ENCODE measurements at places on chromosomes 3 and 15.

DNA sequence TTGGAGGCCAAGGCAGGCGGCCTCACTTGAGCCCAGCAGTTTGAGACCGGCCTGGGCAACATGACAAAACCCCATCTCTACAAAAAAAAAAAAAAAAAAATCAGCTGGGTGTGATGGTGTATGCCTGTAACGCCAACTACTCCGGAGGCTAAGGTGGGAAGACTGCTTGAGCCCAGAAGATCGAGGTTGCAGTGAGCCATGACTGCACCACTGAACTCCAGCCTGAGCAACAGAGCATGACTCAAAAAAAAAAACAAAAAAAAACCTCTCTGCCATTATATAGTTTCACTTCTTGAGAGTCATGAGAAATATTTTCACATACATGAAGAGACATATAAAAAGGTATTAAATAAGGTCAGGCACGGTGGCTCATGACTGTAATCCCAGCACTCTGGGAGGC lies 45.9 kb upstream of the CP start:
- no peak for DNase-seq

DNA sequence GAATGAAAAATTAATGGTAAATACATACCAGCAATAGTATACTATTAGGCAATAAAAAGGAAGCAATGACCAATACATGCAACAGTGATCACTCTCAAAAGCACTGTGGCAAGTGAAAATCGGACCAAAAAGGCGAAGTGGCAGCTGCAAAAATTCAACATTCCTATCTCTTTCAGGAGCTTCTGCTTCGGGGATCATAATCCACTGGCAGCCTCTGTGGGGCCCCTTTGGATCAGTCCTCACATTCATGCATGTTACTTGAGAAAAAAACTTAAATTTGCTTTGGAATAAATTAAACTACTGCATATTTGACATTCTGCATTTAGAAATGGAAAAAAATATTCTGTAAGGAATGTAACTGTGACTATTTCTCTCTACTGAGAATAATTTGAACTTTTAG lies 425.6 kb downstream of the NR2F2 start:
- DNase-seq, result no peak

DNA sequence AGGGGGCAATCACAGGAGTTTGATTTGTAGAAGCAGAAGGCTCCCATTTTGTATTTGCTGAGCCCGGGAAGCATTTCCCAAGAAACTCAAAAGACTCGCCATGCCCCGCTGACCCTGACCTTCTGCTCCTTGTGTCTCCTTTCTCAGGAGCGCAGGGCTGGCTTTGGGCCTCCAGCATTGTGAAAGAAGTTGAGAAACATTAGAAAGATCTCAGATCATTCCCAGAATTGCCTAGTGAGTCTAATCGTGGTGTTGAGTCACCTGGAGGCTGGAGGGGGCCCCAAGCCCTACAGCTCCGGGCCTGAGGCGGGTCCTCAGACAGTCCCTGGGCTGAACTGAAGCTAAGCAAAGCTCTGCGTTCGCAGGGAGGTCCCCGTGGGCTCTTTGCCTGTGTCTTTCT lies 10.9 kb upstream of the PIGZ start:
- DNase-seq, result no peak

DNA sequence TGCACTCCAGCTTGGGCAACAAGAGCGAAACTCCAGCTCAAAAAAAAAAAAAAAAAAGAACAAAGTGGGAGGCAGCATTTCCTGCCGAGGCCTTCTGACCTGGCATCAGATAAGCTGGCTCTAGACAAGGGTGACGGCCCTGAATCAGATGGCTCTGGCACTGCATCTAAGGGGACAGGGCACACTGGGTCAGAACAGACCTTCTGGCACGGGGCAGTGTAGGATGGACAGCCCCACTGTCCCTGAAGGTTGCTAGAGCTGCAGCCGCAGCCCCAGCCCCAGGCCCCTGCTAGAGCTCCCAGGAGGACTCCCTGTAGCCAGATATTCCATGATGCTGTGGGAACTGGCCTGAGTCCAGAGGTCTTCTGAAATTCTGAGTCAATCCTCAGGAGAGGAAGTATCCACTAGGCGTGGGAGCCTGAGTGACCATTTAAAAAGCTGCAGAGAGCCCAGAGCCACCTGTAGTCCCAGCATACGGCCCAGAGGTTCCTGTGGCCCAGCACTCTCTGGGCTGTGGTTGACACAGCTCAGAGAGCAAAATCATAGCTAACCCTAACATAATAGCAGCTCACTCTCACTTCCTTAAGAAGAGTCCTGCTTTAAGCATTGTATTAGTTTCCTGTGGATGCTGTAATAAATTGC lies 69.2 kb upstream of the MFGE8 start:
- DNase-seq, result no peak

DNA sequence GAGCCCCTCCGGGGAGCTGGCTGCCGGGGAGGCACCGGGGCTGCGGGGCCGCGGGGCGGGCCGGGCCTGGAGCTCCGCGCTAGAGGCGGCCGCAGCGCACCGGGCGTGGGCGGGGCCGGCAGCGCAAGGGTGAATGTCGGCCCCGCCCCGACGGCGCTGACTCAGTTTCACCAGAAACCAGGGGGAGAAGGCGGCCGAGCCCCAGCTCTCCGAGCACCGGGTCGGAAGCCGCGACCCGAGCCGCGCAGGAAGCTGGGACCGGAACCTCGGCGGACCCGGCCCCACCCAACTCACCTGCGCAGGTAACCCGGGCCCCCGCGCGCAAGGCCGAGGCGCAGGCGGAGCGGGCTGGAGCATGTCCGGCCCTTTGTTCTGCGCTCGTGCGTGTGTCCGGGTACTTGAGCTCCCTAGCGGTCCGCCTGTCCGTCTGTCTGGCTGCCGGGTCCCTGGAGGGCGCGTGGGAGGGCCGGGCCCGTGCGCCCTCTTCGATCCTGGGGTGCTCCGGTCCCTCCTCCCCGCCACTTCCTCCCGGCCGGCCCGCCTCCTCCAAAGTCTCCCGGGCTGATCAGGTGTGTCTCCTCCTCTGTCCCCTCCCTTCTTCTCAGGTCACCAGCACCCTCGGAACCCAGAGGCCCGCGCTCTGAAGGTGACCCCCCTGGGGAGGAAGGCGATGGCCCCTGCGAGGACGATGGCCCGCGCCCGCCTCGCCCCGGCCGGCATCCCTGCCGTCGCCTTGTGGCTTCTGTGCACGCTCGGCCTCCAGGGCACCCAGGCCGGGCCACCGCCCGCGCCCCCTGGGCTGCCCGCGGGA lies at the start of gene SPINT1:
TSS of gene SPINT1 (plus strand) at position 164 of the 811 bp plus-strand sequence. CDS start at position 671, 507 bp downstream.
- no peak for DNase-seq

DNA sequence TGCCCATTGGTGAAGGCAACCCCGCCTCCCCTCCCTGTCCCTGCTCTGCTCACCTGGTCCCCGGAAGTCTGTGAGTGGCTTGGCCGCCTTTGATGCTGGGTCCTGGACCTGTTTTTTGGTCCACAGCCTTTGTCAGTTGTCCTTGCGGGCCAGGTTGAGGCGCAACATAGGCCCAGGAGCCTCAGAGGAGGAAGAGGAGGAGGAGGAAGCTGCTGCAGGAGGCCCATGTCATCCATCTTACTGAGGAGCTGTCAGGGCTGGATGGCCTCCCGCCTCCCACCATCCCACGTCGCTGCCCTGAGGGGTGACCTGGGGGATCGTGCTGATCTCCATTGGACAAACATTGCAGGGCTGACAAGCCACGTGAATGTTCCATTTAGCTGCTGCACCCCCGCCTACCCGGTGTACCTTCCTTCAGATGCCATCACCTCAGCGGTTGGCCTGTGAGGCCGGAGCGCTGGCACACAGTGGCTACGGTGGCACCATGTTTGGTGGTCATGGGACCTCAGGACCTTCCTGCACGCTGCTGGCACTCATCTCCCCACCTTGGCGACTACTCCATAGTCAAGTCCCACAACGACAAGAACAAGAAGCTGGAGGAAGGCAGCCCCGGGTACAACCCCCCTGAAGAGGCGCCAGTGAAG lies 106.3 kb downstream of the SMAD6 start:
- no peak for DNase-seq

DNA sequence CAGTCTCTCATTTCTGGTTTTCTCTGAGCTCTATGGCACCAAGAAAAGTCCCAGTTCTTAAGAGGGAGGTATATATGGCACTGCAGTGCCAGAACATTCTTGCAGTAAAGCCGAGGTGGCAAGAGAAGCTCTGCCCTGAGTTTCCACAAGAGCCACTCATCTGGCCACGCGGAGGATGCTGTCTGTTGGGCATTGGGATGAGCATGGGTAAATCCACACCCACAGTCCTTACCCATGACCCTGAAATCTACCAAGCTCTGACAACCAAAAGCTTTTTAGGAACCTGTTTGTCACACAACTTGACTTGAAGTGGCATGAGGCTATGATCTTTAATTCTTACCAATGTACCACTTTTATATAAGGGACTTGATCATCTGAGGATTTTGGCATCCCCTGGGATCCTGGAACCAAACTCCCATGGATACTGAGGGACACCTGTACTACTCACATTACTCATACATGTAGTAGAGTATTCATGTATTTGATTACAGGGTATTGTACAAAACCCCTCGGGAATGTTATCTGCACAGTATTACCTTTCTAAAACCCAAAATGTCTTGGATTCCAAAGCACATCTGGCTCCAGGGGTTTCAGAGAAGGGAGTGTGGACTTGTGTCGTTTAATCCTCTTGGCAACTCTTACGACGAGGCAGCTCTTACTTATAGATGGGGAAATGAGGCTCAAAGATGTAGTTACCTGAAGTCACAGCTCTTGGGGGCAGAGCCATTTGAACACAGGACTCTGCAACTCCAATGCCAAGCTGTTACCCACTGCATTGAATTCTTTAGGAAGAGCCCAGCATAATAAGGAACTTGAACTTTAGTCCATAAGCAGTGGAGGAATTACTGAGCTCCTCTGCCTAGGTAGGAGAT lies 8.8 kb downstream of the RPL32 start:
- DNase-seq, result no peak

- DNase-seq, result no peak
Measured at GRCh38 chr3:113551820-113552219, 19.5 kb downstream of the SIDT1 start.

DNA sequence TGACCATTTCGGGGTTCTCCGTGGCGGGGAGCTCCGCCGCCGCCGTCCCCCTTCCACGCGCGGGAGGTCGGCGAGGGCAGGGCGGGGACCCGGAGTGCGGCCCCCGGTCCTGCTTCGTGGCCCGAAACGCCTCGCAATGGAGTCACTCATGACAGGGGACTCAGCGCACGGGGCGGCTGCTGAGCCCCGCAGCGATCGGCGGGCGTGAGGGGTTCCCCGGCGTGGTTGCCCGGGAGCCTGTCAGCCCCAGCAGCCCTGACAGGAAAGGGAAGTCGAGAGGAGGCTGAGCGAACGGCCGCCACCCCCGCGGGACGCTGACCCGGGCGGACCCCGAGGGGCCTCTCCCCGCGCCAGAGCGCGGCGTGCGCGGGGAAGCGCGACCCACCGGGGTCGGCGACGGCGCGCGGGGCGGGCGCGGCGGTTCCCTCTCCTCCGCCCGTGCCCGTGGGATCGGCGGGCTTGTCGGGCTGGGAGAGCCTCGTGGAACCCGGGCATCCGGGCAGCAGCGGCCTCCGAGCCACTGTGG lies 564 bp upstream of the PIGZ start:
- DNase-seq, result no peak

DNA sequence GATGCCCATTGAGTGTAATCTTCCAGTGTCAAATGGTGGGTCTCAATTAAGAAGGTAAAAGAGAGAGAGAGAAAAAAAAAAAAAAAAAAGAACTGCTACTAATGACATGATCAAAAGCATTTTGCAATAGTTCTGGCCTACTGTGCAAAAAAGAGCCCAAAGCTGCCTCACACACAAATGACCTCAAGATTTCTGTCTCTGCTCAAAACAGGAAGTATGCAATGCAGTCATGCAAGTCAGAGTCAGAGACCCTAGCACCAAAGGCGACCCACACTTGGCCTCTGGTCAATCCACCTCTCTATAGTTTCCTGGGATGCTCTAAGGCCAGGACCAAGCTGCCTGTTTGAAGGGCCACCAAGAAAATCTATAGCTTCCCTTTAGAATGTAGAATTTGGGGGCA lies 323.5 kb downstream of the VPS13C start:
- no peak for DNase-seq

- DNase-seq, result no peak
Measured at GRCh38 chr3:136136454-136136853, 59.7 kb downstream of the MSL2 start.

- DNase-seq, result peak; percentile 27
Measured at GRCh38 chr3:169454823-169455222, 208.7 kb downstream of the MECOM start.

- DNase-seq, result peak; percentile 83
Measured at GRCh38 chr15:74191798-74192197, 10.8 kb downstream of the STRA6 start.

- DNase-seq, result no peak
Measured at GRCh38 chr3:150174179-150174578, 203.5 kb upstream of the PFN2 start.

DNA sequence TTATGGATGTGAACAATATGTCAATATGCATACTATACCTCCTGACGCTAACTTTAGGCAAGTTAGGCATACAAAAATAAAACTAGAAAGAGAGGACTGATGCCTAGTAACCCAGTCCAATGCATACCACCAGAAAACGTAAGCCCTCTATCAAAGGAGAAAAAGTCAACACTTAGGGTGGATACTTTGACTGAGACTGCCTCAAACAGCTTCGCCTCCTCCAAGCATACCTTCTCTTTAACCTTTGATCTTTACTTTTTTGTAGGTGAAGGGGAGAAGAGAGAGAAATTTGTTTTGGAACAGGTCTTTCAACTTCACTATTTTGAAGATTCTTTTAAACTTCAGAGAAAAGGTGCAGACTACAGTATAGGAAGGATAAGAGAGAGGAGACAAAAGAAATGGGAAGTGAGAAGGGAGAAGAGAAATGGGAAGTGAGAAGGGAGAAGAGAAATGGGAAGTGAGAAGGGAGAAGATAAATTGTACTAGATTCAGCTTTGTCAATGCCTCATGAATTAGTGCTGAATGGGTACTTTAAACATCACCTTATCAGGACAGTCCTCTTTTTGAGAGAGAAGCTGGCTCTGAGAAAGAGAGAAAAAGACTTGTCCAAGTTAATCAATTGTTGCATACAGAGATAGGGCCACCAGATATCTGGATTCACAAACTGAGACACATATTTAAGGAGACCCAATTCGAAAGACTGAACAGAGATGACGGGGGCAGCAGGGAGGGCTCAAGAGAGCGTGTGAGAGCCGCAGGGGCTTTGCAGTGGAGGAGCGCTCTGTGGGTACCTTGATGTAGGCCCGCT lies 1.0 kb downstream of the P3H2 start:
- no peak for DNase-seq

DNA sequence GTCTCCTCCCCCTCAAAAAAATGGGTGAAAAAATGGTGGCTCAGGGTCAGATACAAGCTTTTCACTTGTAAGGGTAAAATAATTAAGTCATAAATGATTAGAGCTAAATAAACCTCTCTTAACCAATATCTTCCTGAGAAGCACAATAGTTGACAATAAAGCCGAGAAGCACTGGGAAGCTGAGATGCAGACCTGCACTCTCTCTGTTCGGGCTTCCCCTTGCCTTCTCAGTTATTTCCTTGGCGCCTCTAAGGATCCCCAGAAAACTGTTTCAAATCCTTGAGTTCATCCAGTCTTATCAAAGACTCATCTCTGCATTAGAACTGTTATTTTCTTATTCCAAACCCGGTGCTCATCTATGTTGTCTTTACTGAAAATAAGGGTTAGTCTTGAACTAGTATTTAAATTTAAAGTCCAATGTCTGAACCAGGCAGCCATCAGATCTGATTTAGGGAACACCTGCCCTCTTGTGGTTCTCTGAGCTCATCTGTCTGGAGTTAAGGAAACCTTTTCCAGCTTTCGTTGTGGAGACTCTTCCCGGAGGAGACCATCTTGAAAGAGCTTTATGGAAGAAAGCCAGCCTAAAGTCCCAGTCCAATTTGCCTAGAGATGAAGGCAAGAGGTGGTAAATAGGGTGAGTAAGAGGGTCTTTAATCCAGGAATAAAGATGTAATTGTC lies 256.4 kb upstream of the MCTP2 start:
- peak; percentile 8 for DNase-seq
